Activated CD4-positive, alpha-beta T cell treated with anti-CD3 and anti-CD28 coated beads, Interleukin-2, amount 10 ng/mL, durations not matched to agents 7 days and 5 days (primary cell): ENCODE measurements at places on chromosomes 6 and 20.
A peak's percentile ranks its signal among the peaks of the same experiment; 100 is the strongest.

GRCh38 chr6:111381728-111382127 lies 101.3 kb downstream of the REV3L start:
- H3K4me3 ChIP-seq: no peak overlapping the region
- H3K36me3 ChIP-seq: peaks cover 41% of the 10 kb centered on the region
- no peak for DNase-seq
- H3K27ac ChIP-seq: no peak overlapping the region
- peaks cover 2% of the 10 kb centered on the region for H3K4me1 ChIP-seq
- no peaks in the 10 kb centered on the region for H3K27me3 ChIP-seq

- peak; percentile 20 for DNase-seq
- H3K36me3 ChIP-seq: no peaks in the 10 kb centered on the region
- peak overlapping the region; percentile 45 for H3K4me3 ChIP-seq
- peak overlapping the region; percentile 50 for H3K27ac ChIP-seq
These were observed 60.4 kb downstream of the SRC start for GRCh38 chr20:37406010-37406998.

GRCh38 chr6:14516956-14517355 lies 399.4 kb downstream of the CD83 start:
- no peaks in the 10 kb centered on the region for H3K27me3 ChIP-seq
- no peak overlapping the region for H3K27ac ChIP-seq
- H3K4me3 ChIP-seq: no peak overlapping the region
- no peak for DNase-seq

DNA sequence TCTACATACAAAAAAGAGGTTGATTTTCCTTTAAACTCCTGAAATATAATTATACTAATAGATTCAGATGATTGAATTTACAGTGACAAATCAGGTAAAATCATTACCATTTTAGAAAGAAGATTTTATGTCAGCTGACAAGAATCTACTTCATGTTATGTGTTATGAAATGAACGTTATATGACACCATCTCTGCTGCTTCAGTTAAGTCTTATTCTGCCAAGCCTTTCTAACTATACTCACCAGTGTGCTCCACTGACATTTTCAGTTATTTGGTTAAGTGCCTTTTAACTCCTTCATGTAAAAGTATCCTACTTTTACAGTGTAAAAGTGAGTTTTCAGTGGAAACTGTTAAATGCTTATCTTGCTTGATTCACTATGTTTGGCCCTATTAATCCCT lies 80.4 kb downstream of the RWDD2A start:
- no peaks in the 10 kb centered on the region for H3K4me1 ChIP-seq
- no peak for DNase-seq
- H3K36me3 ChIP-seq: no peaks in the 10 kb centered on the region
- H3K4me3 ChIP-seq: no peak overlapping the region
- peaks cover 8% of the 10 kb centered on the region for H3K27me3 ChIP-seq
- no peak overlapping the region for H3K27ac ChIP-seq

DNA sequence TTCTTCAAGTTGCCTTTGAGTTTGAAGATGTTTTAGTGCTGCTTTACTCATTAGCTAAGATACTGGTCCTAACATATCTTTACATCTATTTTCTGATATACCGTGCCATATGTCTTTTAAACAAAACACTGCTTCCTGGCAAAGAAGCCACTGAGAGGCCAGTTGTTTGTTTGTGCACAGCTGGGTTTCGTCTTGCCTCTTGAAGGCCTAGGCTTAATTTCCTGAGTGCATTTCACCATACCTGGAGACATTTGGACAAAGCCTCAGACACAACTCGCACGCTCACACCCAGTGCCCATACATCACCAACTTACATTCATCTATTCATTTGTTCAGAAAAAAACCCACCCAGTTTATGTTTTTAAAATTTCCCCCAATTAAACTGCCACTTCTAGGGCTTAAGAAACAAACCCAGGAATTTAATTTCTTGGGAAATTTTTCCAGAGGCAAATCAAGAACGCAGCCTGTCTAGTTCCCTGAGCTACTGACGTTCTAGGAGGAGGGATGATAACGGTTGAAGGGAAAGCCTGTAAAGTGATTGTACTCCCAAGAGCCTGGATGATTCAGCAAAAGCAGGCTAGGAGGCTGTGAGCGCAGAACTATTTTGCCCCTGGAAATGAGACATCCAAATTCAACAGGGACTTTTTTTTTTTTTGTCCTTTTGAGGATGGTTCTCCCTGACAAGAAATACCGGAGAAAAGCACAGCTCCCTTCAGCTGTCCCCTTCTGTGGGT lies 77.7 kb downstream of the OLIG3 start:
- H3K36me3 ChIP-seq: no peaks in the 10 kb centered on the region
- H3K27me3 ChIP-seq: peaks cover 10% of the 10 kb centered on the region
- H3K4me1 ChIP-seq: peaks cover 10% of the 10 kb centered on the region
- no peak overlapping the region for H3K4me3 ChIP-seq
- no peak for DNase-seq

GRCh38 chr6:2861060-2861821 lies 19.6 kb upstream of the SERPINB1 start:
- peaks cover 37% of the 10 kb centered on the region for H3K36me3 ChIP-seq
- peak overlapping the region; percentile 48 for H3K4me3 ChIP-seq
- H3K27me3 ChIP-seq: no peaks in the 10 kb centered on the region
- peaks cover 86% of the 10 kb centered on the region for H3K4me1 ChIP-seq
- DNase-seq: peak; percentile 51
- H3K27ac ChIP-seq: peak overlapping the region; percentile 99

GRCh38 chr6:158014505-158015187 lies 33.0 kb downstream of the SYNJ2 start:
- H3K27ac ChIP-seq: peak overlapping the region; percentile 6
- no peaks in the 10 kb centered on the region for H3K27me3 ChIP-seq
- H3K4me3 ChIP-seq: no peak overlapping the region
- DNase-seq: no peak

GRCh38 chr20:62718546-62718945 lies 9.9 kb downstream of the NTSR1 start:
- no peak for DNase-seq
- H3K27ac ChIP-seq: no peak overlapping the region
- H3K4me3 ChIP-seq: no peak overlapping the region
- H3K4me1 ChIP-seq: peaks cover 29% of the 10 kb centered on the region
